Endothelial cell of umbilical vein (primary cell): ENCODE measurements at places on chromosomes 2 and 18. TPM values are rescaled to one million over a fixed set of nuclear protein-coding genes. Genes with fewer than 3 reads are reported as not detected.

- no peaks in the 10 kb centered on the region for H3K4me1 ChIP-seq
- H3K27me3 ChIP-seq, result no peaks in the 10 kb centered on the region
- no peak overlapping the region for H3K27ac ChIP-seq
- no peaks in the 10 kb centered on the region for H3K36me3 ChIP-seq
- no peak overlapping the region for H3K4me3 ChIP-seq
Measured at GRCh38 chr18:61471942-61472341, 138.7 kb downstream of the CDH20 start.

DNA sequence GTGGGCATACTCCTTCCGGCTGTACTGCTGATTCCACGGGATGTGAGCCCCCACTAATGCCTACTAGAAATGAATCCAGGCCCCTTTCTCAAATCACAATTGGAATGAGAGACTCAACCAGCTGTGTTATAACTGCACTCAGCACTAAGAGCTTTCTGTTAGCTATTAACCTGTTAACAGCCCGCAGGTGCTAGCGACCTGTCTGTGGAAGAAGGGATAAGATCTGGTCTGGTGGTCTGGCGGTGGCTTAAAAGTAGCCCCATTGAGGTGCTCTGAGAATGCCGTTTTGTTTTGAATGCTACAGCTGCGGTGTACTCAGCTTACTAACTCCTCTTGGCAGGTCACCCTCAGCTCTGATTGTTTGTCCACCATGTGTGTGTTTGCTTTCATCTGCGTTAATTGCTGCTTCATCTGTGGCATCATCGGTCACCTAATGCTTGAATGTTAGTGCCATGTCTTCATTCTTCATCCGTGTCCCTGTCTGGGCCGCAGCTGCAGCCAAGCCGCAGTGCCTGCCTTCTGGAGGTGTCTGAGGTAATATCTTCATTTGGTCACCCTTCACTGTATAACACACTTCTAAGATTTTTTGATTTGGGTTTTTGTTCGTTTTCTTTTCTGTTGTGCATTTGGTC lies 16.3 kb downstream of the RAB12 start:
- no peak overlapping the region for H3K4me3 ChIP-seq
- no peak for DNase-seq
- H3K4me1 ChIP-seq, result peaks cover 12% of the 10 kb centered on the region
- H3K27ac ChIP-seq, result no peak overlapping the region
- H3K27me3 ChIP-seq, result no peaks in the 10 kb centered on the region

GRCh38 chr2:28134857-28135256 lies 244.3 kb downstream of the BABAM2 start:
- no peaks in the 10 kb centered on the region for H3K27me3 ChIP-seq
- no peak for DNase-seq
- no peaks in the 10 kb centered on the region for H3K36me3 ChIP-seq
- no peak overlapping the region for H3K4me3 ChIP-seq
- peaks cover 3% of the 10 kb centered on the region for H3K4me1 ChIP-seq

DNA sequence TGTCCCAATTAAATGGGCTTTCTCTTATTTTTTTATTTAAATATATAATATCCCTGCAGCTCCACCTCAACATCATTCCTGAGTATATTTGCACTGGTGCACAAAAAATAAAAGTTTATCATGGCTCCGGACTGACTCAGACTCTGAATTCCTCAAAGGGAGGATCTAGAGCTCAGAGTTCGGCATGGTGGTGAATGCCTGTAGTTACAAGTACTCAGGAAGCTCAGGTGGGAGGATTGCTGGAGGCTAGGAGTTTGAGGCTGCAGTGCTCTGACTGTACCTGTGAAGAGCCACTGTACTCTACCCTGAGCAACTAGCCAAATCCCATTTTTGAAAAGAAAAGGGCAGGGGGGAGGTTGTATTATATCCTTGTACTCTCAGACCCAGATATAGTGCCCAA lies 52.8 kb upstream of the NRXN1 start:
- H3K36me3 ChIP-seq, result no peaks in the 10 kb centered on the region
- H3K27me3 ChIP-seq, result no peaks in the 10 kb centered on the region
- no peak overlapping the region for H3K27ac ChIP-seq
- no peak overlapping the region for H3K4me3 ChIP-seq
- no peak for DNase-seq

DNA sequence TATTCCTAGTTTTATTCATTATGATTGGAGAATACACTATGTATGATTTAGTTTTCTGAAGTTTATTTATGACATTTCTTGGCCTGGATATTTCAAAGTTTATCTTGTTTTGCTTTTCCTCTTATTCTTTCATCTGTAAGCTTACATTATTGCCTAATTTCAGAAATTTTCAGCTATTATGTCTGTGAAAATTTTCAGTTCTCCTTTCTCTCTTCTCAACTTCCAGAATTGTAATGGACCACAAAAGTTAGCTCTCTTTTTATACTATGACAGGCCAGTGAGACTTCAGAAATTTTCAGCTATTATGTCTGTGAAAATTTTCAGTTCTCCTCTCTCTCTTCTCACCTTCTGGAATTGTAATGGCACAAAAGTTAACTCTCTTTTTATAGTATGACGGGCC lies 97.2 kb upstream of the SCN7A start:
- H3K27ac ChIP-seq, result no peak overlapping the region
- no peaks in the 10 kb centered on the region for H3K27me3 ChIP-seq
- H3K4me1 ChIP-seq, result no peaks in the 10 kb centered on the region
- H3K4me3 ChIP-seq, result no peak overlapping the region

DNA sequence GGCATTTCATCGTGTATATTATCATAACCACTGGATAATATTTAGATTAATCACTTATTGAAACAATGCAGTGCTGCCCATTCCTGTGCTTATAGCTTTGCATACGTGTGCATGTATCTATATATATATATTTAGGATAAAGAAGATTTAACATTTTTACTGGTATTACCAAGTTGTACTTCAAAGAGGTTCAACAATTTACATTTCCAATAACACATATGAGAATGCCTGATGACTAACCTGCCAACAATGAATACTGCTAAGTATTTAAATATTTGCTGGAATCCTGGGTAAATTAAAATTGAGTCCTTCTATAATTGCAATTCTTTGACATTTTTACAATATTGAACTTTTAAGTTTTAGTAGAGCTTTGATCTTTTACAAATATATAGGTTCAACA lies 111.4 kb downstream of the SLC39A10 start:
- H3K27me3 ChIP-seq, result no peaks in the 10 kb centered on the region
- no peak overlapping the region for H3K4me3 ChIP-seq
- no peak overlapping the region for H3K27ac ChIP-seq
- H3K4me1 ChIP-seq, result no peaks in the 10 kb centered on the region
- no peak for DNase-seq

GRCh38 chr2:227147023-227147422 lies 17.0 kb downstream of the COL4A4 start:
- H3K27me3 ChIP-seq, result no peaks in the 10 kb centered on the region
- H3K27ac ChIP-seq, result no peak overlapping the region
- no peaks in the 10 kb centered on the region for H3K36me3 ChIP-seq
- no peak overlapping the region for H3K4me3 ChIP-seq
- no peaks in the 10 kb centered on the region for H3K4me1 ChIP-seq

DNA sequence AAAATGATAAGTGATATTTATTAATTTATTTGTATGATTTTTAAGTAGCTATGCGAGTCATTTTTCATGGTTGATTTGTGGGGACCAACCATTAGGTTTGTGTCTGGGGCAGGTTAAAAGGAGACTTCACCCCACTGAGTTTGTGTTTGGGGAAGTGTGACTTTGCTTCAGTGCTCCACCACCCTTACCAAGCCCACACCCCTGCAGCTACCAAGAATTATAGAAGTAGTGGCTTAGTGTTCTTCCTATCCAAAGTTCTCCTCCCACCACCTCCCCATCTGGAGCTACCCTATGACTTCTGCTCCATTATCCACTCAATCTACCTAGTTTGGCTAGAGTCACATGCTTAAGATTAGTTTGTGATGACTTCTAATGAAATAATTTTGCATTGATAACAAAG lies 182.1 kb upstream of the ZEB2 start:
- H3K4me1 ChIP-seq, result no peaks in the 10 kb centered on the region
- H3K27me3 ChIP-seq, result no peaks in the 10 kb centered on the region
- no peak for DNase-seq
- H3K36me3 ChIP-seq, result no peaks in the 10 kb centered on the region
- no peak overlapping the region for H3K27ac ChIP-seq

DNA sequence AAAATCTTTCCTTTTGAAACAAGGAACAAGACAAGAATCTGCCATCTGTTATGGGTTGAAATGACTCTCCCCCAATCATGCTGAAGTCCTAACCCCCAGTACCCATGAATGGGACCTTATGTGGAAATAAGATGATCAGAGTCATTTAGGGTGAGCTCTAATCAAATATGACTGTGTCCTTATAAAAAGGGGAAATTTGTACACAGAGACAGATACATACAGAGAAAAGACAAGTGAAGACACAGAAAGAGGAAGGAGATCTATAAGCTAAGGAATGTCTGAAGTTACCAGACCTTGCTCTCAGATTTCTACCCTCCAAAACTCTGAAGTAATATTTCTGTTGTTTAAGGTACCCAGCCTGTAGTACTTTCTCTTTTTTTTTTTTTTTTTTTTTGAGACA lies 15.7 kb downstream of the TGFBRAP1 start:
- no peak for DNase-seq
- H3K4me3 ChIP-seq, result no peak overlapping the region
- H3K4me1 ChIP-seq, result peaks cover 7% of the 10 kb centered on the region
- H3K36me3 ChIP-seq, result no peaks in the 10 kb centered on the region
- no peak overlapping the region for H3K27ac ChIP-seq

- no peak for DNase-seq
- H3K27ac ChIP-seq, result no peak overlapping the region
- peaks cover 1% of the 10 kb centered on the region for H3K27me3 ChIP-seq
Measured at GRCh38 chr2:29220506-29221270, 105.5 kb downstream of the CLIP4 start.

GRCh38 chr2:54649191-54649590 lies 74.3 kb upstream of the EML6 start:
- no peak for DNase-seq
- no peak overlapping the region for H3K27ac ChIP-seq
- H3K4me1 ChIP-seq, result no peaks in the 10 kb centered on the region
- H3K27me3 ChIP-seq, result no peaks in the 10 kb centered on the region
- H3K4me3 ChIP-seq, result no peak overlapping the region

- DNase-seq, result no peak
- no peak overlapping the region for H3K4me3 ChIP-seq
- H3K36me3 ChIP-seq, result no peaks in the 10 kb centered on the region
Measured at GRCh38 chr2:226578373-226578772, 221.2 kb downstream of the IRS1 start.

GRCh38 chr2:169221745-169222369 lies 140.5 kb downstream of the LRP2 start:
- H3K4me1 ChIP-seq, result peaks cover 4% of the 10 kb centered on the region
- H3K4me3 ChIP-seq, result no peak overlapping the region
- H3K27me3 ChIP-seq, result no peaks in the 10 kb centered on the region
- no peak overlapping the region for H3K27ac ChIP-seq
- DNase-seq, result peak; percentile 63

GRCh38 chr2:113910967-113911678 lies 21.2 kb downstream of the ACTR3 start:
- H3K27me3 ChIP-seq, result no peaks in the 10 kb centered on the region
- no peak overlapping the region for H3K27ac ChIP-seq
- peaks cover 2% of the 10 kb centered on the region for H3K36me3 ChIP-seq
- no peaks in the 10 kb centered on the region for H3K4me1 ChIP-seq
- H3K4me3 ChIP-seq, result no peak overlapping the region
- no peak for DNase-seq

DNA sequence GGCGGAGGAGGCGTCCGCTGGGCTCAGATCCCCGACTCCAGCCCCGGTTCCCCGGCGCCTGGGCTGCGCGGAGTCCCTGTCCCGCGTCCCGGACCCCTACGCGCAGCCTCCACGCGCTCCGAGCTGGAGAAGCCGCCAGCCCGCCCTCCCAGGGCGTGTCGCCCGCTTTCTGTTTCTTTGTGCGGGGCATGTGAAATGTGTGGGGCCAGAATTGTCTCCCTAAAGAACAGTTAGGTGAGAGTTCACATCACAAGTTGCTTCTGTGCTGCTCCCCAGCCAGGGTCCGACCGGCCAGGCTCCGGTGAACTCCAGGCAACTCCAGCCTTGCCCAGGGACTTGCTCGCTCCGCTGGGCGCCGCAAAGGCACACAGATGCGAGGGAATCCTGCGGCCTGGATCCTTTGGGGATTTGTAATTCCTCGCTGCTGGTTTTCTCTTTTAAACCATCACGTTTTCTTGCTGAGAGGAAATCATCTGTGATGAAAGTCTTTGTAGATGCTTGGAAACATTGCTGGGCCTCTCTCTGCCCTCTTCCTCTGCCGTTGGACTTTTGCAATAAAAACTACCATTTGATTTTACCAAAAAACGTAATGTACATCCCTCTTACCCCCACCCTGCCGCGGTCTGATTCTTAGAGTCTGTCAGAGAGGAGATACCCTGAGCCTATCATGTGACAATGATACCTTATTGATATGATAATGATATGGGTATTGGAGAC lies 631 bp downstream of the GYPC start:
- H3K27me3 ChIP-seq, result no peaks in the 10 kb centered on the region
- H3K27ac ChIP-seq, result peak overlapping the region; percentile 23
- H3K36me3 ChIP-seq, result no peaks in the 10 kb centered on the region
- DNase-seq, result no peak
- H3K4me1 ChIP-seq, result peaks cover 28% of the 10 kb centered on the region

GRCh38 chr2:84931384-84931821 lies 25.9 kb downstream of the TMSB10 start:
- H3K36me3 ChIP-seq, result no peaks in the 10 kb centered on the region
- no peak for DNase-seq
- H3K27ac ChIP-seq, result no peak overlapping the region
- H3K27me3 ChIP-seq, result no peaks in the 10 kb centered on the region

- H3K27ac ChIP-seq, result peak overlapping the region; percentile 55
- H3K4me1 ChIP-seq, result peaks cover 11% of the 10 kb centered on the region
- no peak overlapping the region for H3K4me3 ChIP-seq
- DNase-seq, result peak; percentile 91
- H3K27me3 ChIP-seq, result no peaks in the 10 kb centered on the region
Measured at GRCh38 chr18:12079491-12080237, 14.0 kb upstream of the ANKRD62 start.

DNA sequence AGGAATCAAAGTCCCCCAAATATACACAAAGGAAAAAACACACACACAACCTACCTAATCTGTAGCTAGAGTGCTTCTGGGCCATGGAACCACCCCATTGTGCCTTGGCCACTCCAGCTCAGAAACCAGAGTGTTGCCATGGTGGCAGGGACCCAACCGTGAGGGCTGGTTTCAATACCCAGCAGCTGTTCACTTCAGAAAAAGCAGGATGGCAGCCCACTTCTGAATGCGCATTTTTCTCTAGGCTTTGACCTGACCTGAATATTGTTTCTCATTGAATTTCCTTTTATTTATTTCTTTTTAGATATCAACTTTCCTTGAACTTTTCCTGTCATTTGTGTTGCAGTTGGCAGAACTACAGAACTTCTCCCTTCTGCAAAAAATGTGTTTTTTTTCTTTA lies 43.0 kb upstream of the EHBP1 start:
- no peaks in the 10 kb centered on the region for H3K4me1 ChIP-seq
- H3K27me3 ChIP-seq, result no peaks in the 10 kb centered on the region
- H3K4me3 ChIP-seq, result no peak overlapping the region
- peak; percentile 65 for DNase-seq
- H3K36me3 ChIP-seq, result no peaks in the 10 kb centered on the region
- no peak overlapping the region for H3K27ac ChIP-seq

Gene NAT8
- total RNA-seq, result not detected in 2 replicates

Gene TLX2
- not detected in 2 replicates for total RNA-seq

Gene TAF1B
- 20.1 and 29.4 TPM in 2 replicates for total RNA-seq

Gene C2orf69
- 11.4 and 12.9 TPM in 2 replicates for total RNA-seq

Gene SCN2A
- not detected in 2 replicates for total RNA-seq

Gene HRH4
- total RNA-seq, result not detected in 2 replicates

Gene CCDC85A
- total RNA-seq, result 10.4 and 16.9 TPM in 2 replicates

Gene OR6B2
- total RNA-seq, result not detected in 2 replicates

Gene POTEI
- total RNA-seq, result 0.13 and 0.16 TPM in 2 replicates

Gene LRRTM4
- total RNA-seq, result not detected in 2 replicates

Gene MAP3K19
- total RNA-seq, result not detected in 2 replicates

Gene SLC4A5
- 0.97 and 1.2 TPM in 2 replicates for total RNA-seq
